SIG-M5 (cell line): ENCODE measurements at places on chromosomes 4 and X.

GRCh38 chr4:74331252-74331651 lies 23.0 kb downstream of the EPGN start:
- DNase-seq: no peak

DNA sequence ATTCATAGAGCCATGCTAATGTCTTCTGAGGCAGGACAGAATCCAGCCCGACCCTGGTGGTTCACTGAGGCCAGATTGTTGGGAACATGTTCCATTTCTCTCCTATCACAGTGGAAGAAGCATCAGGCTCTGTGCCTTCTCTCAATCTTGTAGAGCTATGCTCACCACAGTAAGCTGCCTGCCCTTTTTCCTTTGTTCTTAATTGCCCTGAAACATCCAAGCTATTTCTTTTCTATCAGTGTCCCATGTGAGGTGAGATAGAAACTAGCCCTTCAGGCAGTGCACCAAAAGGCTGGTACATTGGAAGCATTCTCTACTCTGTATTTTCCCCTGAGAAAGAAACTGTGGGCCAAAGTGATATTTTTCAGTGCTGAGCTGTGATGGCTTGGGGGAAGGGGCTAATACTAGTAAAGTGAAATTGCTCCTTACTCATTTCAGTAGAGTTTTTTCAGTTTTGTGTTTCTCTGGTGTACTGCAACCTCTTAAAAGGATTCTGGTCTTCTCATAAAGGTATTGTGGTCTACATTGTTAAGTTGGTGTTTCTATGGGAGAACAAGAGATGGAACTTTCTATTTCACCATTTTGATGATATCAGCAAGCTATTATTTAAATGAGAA lies 611.2 kb downstream of the RPA4 start:
- no peak for DNase-seq

GRCh38 chrX:130124577-130124976 lies 14.3 kb upstream of the ELF4 start:
- DNase-seq: no peak

GRCh38 chrX:56029188-56029587 lies 203.0 kb upstream of the KLF8 start:
- no peak for DNase-seq

GRCh38 chr4:40596522-40596921 lies 33.1 kb downstream of the RBM47 start:
- no peak for DNase-seq

DNA sequence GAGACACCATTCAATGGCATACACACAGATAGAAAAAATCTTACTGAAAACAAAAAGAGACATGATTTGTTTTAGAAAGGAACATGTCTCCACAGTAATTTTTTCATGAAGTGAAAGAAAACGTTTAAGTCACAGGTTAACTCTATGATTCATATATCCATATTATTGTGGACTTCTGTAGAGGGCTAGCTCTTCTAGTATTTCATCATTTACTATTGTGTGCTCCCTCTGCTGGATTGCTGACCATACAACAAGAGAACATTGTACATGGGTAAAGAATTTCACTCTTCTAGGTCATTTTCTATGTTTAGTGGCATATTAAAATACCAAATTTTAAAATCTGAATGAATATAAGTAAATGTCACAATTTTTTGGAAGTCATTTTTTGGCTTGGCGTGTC lies 91.8 kb upstream of the POU3F4 start:
- no peak for DNase-seq

GRCh38 chr4:38805530-38806145 lies 1.0 kb upstream of the TLR1 start:
- peak; percentile 1 for DNase-seq

- DNase-seq: no peak
Measured at GRCh38 chr4:1057403-1057745, 45.9 kb downstream of the FGFRL1 start.

DNA sequence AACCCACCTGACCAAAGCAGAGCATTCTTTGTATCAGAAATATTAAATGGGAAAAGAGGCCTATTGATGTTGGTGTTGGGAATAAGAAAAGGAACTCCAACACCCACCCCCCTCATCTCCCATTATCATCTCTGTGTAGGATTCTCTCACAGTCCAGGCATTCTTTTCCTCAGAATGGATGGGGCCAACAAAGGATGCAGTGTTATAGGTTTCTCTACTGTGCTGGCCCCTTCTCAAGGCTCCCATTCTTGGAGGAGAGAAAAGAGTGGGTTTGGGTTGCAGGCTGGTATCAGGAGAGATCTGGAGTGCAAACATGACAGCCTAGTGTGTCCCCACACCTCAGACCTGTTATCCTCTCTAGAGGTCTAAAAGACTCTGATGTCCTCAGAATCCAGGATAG lies 59.6 kb downstream of the UGT8 start:
- DNase-seq: no peak

DNA sequence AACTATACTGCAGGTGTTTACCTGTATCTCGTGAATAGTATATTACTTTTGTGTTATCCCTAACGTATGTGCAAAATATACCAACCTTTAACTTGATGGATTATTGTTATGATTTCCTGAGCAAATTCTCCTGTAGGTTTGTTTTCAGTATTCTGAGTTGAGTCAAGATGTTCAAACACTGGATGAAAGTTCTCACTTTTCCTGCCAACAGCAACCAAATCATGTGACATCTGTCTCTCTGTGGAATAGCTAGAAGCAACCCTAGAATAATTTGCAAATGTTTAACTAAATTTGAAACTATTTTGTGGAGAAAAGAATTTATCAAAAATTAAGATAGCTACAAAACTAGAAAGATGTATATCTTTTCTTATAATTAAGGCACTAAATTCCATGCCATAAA lies 35.6 kb downstream of the BCLAF3 start:
- no peak for DNase-seq

- DNase-seq: no peak
Measured at GRCh38 chrX:8803326-8803725, 2.1 kb upstream of the FAM9A start.

GRCh38 chr4:7673121-7673520 lies 238.4 kb upstream of the PSAPL1 start:
- no peak for DNase-seq

GRCh38 chr4:37664696-37665095 lies 21.5 kb downstream of the RELL1 start:
- DNase-seq: no peak

GRCh38 chr4:128725405-128726055 lies 84.0 kb upstream of the JADE1 start:
- DNase-seq: no peak

GRCh38 chr4:88804234-88804633 lies 106.6 kb upstream of the NAP1L5 start:
- DNase-seq: no peak

DNA sequence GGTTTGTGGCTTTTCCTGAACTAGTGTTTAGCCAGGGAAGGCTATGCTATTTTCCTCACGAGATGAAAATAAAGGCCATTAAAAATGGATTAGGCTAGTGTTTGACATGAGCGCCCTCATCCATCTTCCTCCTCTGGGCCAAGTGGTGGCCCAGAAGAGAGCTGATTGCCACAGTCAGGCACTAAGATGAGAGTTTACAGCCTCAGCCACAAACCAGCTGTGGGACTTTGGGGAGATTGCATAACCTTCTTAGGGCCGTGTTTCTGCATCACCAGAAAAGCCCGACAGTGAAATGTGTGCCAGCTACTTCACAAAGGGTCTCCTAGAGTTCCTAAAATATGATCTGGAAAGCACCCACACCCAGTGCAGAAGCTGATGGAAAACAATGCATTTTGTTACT lies 42.3 kb upstream of the LNX1 start:
- peak; percentile 5 for DNase-seq

- no peak for DNase-seq
Measured at GRCh38 chrX:80021621-80022020, 7.1 kb downstream of the TBX22 start.

DNA sequence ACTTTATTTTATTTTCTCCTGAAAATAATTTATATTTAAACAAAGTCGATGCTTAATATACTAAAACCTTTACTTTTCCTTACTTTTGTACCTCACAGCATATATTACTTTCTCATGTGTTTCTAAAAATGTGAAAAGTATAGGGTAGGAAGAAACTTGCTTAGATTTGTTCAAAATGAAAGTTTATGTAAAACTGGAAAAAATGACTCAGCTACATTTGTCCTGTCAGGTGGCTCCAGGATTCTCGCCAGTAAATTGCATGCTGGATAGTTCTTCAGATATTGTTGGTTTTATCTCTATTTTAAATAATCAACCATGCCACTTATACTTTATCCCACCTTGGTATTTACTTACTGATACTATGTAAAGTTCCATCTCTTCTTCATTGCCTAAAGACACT lies 159.2 kb upstream of the NDST4 start:
- DNase-seq: no peak

DNA sequence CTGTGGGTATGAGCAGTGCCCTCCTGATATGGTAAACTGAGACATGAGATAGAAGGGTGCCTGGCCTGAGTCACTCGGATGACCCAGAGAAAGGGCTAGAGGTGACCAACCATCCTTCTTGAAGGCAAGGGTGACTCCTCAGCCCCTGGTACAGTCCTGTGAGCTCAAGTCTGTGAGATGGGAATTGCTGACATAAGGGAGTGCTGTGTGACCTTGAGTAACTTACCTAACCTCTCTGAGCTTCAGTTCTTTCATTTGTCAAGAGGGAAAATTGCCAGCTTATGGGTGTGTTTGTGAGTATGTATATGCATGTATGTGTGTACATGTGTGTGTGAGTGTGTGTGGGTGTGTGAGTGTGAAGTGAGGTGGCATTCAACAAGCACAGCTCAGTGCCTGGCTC lies 210.4 kb upstream of the PSAPL1 start:
- no peak for DNase-seq

GRCh38 chr4:74206088-74206825 lies 48.3 kb downstream of the MTHFD2L start:
- DNase-seq: no peak

DNA sequence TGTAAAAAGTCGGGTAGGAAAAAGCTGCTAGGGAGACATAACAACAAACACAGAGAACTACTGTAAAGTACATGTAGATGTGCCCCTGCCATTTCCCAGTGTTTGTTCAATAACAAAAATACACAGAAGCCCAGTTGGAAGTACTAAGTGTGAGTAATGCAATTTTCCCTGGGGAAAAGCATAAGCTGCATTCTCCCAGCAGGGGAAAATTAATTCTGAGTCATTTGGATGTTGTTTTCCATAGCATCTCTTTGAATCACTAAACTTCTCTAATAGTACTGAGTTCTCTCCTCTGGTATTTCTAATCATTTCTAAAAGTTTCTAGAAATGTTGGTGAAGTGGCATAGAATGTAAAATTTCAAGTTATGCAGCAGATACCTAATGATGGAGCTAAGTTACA lies 1114.9 kb downstream of the C4orf33 start:
- no peak for DNase-seq

DNA sequence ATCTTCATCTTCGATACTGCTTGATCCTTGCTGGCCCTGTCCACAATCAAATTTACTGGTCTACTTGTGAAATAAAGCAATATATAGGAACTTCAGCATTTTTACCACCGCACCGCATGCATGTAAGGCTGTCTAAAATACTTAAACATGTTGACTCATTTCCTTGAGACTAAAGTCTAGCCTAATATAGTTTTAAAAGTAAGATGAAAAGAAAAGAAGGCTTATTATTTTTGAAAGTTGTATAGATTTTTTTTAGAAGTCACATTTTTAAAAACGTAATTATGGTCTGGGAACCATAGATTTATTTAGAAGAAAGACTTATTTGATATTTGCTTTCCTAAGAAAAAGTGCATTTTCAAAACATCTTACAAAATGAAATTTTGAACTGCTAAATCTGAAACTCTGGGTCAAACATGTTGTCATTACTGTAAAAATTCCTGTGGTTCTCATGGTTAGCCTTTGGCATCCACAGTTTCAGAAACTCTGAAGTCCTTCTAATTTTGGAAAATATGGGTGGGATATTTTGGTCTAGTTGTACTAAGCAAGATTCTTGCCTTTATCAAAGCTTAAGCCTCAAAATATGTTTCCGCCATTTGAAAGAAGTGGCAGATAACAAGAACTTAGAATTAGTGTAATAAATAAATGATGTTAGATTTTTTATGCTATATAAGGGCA lies 423.5 kb upstream of the CTSO start:
- DNase-seq: no peak

- DNase-seq: no peak
Measured at GRCh38 chrX:102859550-102859871, 77.6 kb upstream of the RAB40AL start.

DNA sequence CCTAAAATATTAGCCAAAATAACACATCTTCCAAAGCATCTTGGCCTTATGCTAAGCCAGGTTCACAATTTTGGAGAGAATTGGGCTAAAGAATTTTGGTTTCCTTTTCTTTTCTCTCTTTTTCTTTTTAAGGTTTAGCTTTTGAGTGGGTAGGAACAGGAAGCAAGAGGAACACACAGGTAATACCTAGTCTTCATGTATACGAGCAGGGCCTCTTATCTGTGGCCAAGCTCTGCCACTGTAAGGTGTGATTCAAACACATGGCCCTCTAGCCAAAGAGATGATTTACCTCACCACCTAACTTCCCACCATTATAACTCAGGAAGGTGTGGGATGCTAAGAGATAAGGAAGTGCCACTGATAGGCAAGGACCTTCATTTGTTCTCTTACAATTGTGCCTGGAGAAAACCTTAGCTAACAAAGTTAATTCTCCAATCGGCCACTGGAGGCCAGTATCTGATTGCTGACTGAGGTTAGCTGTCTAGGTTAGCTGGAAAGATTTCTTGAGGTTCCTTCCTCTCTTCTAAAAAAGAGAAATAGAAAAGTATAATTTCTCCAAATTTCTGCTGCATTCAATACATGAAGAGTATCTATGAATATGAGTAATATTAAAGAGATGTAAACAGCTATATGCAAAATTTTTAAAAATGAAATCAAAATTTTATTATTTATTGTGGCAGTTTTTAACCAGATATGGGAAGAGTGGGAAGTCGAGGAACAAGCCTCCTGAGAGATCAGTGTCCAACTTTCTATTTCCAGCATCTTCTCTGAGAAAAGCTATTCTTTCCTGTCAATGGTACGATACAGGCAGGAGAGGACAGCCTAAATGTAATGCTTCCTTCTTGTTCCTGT lies 30.1 kb upstream of the BBS7 start:
- DNase-seq: no peak

DNA sequence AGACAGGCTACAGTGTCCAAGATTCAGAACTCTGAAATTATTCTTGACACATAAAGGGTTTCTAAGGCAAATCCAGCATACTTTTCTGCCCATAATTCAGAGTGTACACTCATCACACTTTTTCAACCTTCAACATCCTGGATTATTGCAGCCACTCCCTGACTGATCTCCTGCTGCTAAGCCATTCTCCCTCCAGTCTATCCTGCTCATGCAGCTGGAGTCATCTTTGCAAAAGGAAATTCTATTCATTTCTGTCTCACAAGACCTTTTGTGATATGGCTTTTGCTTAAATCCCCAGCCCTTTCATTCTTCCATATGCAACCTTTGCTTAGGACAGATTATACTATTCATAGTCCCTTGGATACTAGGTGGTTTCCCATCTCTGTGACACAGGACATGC lies 236.1 kb upstream of the LDB2 start:
- no peak for DNase-seq

- DNase-seq: no peak
Measured at GRCh38 chr4:35516102-35516501, 728.2 kb downstream of the ARAP2 start.

GRCh38 chrX:96696462-96696861 lies 11.8 kb downstream of the DIAPH2 start:
- DNase-seq: no peak
